Stimulated activated CD8-positive, alpha-beta memory T cell treated with anti-CD3 and anti-CD28 coated beads, Interleukin-15, amount 100 ng/mL, for 1 hour (primary cell): ENCODE measurements at places on chromosomes 11 and 22.

DNA sequence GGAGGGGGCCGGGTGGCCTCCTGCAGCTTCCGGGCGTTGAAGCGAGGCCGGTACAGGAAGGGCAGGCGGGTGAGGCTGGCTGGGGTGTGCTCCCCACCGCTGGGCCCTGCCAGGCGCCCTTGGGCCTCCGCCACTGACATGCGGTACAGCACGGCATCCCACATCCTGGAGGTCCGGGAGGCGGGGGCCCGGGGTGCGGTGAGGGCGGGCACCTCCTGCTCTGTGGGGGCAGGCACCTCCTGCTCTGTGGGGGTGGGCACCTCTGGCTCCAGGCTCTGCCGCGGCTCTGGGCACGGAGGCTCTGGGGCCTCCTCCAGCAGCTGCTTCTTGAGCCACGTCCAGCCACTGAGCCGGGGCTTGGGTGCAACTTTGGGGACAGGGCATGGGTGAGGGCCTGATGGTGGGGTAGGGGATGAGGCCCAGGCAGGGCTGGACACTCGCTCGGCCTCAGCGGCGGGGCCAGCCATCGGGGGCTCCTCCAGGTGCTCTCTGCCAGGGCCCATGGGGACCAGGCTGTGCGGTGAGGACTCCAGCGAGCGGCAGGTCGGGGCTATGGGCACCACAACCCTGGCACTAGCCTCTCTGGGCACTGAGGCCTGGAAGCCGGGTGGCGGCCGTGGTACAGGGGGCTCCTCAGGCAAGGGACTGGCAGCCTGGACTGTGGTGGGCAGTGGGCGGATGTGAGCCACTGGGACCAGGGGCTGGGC, 2.3 kb downstream of the PRR33 start:
- DNase-seq: peak; percentile 47

DNA sequence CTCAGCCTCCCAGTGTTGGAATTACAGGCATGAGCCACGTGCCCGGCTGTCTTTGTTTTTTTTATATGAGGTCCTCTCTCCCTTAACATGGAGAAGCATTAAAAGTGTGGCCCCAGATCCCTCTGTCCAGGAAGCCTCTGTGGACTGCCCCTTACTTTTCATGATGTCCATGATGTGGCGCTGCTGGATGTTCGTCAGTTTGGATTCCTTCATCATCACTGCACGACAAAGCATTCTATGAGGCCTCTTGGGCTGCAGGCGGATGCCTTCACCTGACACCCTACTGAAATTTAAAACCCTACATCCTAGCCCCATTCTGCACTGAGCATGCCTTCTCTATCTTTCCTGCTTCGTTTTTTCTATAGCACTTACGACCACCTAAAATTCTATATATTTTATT, 2.1 kb downstream of the C22orf23 start:
- no peak for DNase-seq

GRCh38 chr22:37525073-37525745, 6.0 kb upstream of the CARD10 start:
- DNase-seq: no peak

DNA sequence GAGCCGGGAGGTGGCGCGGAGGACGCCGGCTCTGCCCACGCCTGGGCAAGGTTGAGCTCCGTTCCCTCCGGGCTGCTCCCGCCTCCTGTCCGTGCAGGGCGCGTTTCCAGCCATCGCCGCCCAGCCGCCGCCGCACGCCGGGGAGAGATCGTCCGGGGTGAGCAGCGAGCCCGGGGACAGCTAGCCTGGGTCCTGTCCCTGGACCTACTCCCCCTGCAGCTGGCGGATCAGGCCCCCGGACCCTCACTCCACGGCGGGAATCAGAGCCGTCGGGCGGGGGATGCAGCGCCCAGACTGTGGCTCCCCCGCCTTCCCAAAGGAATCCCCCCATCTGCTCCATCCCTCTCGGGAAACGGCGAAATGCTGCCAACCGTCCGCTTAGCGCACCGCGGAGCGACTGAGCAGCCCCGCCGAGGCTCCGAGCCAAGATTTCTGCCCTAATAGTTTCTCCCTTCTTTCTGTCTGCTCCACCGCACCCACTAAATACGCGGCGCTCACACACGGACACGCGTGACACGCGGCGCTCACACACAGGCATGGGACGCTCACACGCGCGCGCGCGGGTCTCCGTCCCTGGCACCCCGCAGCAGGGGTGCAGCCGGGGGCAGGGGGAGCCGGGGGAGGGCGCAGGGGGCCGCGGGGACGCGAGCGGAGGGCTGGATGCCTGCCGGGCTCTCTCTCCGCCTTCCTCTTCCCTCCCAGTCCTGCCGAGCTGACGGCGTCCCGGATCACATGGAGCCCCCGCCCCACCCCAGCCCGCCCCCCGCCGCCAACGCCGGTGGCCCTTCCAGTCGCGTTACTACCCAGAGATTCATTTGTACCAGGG, at the start of gene KCNJ5:
KCNJ5 (plus strand) TSS at position 814 of the 826 bp plus-strand sequence. CDS start 19,918 bp downstream, outside the sequence.
- DNase-seq: no peak

DNA sequence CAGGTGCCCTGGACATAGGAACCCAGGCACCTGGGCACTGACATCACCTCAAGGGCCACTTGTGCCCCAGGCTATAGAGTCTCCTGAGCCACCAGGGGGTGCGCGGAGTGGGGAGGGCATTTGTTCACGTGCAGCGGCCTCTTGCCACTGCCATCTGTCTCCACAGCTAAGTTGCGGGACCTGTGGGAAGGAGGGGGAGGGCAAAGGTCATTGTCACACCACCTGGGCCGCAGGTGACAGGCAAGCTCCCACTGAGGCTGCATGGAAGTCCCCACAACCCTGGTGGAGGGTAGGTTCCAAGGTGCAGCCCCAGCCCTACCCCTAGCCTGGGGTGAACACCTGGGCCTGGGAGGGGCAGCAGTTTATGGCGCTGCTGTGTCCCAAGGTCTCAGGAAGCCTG, 79.5 kb downstream of the PIWIL3 start:
- DNase-seq: no peak

GRCh38 chr11:10376061-10376460, 71.2 kb downstream of the ADM start:
- DNase-seq: no peak

DNA sequence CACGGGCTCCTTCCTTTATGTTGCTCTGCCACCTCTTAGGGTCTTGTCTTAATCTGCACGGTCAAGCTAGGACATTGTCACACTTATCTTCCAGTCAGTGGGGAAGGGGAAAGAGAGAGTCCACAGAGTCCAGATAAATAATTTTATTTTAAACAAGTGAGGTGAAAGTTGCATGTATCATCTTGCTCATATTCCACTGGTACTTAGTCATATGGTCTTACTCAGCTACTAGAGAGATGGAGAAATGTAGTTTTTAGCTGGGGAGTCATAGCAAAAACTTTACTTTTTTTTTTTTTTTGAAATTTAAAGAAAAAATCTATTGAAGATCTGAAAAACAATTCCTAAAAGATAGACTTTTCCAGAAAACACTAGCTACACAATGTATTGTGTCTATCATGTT, 29.0 kb downstream of the PDE3B start:
- DNase-seq: no peak

- DNase-seq: no peak
Observed at GRCh38 chr11:58774164-58774593, 42.4 kb upstream of the GLYAT start.

DNA sequence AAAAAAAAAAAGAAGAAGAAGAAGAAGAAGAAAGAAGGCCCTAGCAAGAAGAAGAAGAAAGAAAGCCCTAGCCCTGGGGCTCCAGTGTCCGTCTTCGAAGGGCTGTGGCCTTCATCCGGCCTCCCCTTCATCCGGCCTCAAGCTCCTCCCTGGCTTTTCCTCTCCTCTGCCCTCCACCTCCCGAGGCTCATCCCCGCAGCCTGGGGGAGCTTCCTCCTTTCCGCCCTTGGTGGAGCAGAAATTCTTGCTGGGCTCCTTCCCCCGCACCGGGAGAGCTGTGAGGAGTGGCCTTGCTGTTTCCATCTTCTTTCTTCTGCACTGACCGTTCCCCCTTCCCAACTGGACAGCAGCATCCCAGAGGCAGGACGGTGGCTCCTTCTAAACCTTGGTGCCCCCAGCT, 9.5 kb upstream of the LTO1 start:
- DNase-seq: no peak

- no peak for DNase-seq
Observed at GRCh38 chr22:36725366-36726006, 21.9 kb upstream of the CACNG2 start.

DNA sequence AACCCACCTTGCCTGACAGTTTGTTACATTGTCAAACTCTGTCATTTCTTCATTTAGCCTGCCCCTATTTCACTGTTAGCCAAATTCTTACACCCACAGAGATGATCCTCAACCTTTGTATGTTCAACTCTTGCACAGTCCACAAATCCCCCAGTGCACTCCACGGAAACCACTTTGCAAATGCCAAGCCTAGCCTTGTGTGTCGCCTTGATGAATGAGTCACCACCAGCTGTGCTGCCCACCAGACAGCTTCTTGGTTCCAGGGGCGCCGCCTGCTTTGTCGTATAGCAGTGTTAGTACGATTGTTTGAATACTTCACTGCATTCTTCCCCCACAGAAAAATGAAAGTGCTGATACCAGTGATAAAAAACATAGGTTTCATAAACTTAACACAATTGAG, 686.3 kb downstream of the NTM start:
- DNase-seq: no peak

GRCh38 chr11:12958986-12959385, 50.1 kb upstream of the RASSF10 start:
- DNase-seq: no peak

- DNase-seq: no peak
Observed at GRCh38 chr11:7687386-7687785, 14.1 kb upstream of the CYB5R2 start.

DNA sequence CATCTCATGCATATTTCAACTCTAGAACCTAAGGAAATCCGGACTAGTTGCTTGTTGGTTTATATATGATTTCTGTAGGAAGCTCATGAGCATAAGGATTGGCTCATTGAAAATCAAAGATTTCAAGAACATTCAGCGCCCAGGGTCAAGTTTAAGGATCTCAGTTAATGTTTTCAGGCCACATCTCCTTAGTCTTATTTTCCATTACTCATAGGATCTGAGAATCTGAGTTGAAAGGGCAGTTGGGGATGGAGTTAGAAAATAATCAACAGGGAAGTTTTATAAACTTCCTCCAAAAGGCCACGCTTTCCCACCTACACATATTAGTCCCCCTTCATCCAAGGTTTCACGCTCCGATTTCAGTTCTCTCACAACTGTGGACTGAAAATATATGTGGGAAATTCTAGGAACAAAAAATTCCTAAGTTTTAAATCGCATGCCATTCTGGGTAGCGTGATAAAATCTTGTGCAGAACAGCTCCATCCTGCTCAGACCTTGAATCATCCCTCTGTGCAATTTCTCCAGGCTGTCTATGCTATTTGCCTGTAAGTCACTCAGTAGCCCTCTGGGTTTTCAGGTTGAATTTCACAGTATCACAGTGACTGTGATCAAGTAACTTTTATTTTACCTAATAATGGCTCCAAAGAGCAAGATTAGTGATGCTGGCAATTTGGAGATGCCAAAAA, 160.2 kb downstream of the KIRREL3 start:
- no peak for DNase-seq

DNA sequence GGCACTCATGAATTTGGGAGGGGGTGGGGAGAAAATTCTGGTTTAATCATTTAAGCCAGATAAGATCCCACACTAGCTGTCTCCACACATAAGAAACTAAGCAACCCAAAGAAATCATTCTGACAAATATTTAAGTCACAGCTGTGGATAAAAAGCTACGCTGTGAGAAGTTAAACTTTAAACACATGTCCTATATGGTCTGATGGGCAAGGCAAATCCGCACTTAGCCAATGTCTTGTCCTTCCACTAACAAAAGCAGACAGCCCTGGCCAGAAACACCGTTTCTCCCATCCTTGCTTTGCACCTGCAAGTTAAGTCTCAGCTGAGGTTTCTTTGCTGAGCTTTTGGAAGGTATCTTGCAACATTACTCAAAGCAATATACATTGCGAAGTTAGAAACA, 68.0 kb downstream of the ETS1 start:
- DNase-seq: no peak

DNA sequence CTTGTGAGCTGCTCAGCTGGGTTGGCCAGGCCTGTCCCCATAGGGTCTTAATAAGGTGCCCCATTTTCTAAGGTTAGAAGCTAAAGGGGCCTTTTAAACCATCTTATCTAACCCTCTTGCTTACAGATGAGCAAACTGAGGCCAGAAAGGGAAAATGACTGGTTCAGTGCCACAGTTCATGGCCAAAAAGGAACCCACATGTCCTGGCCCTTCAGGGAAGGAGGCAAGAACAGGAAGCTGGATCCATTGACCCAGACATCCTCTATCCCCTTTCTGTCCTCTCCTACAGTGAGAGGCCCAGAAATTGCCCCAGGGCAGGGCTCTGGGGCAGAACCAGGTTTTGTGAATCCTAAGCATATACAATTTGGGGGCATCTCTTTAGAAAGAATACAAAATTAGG, 10.0 kb downstream of the PRG3 start:
- no peak for DNase-seq
